ENCODE measurements at places on chromosomes 6 and 20.
A peak's percentile ranks its signal among the peaks of the same experiment; 100 is the strongest.

DNA sequence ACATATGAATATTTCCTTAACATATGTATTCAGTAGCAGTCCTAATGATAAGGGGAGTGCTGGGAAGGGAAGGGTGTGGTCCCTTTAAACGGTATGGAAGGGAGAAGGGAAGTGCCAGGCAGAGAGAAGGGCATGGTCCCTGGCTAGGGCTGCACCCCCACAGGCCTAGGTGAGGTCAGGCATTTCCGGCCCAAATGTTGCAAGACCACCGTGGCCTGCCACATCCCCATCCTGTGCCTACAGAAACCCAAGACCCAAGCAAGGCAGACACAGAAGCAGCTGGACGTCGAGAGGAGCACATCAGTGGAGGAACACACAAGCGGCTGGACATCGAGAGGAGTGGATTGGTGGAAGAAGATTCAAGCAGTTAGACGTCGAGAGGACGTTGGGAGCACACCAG lies 5.9 kb downstream of the RRAGD start:
- no peak for DNase-seq

- DNase-seq, result no peak
Observed at GRCh38 chr6:164417537-164418261, 891.7 kb downstream of the C6orf118 start.

GRCh38 chr6:132143258-132143657 lies 192.1 kb upstream of the CCN2 start:
- no peak for DNase-seq

DNA sequence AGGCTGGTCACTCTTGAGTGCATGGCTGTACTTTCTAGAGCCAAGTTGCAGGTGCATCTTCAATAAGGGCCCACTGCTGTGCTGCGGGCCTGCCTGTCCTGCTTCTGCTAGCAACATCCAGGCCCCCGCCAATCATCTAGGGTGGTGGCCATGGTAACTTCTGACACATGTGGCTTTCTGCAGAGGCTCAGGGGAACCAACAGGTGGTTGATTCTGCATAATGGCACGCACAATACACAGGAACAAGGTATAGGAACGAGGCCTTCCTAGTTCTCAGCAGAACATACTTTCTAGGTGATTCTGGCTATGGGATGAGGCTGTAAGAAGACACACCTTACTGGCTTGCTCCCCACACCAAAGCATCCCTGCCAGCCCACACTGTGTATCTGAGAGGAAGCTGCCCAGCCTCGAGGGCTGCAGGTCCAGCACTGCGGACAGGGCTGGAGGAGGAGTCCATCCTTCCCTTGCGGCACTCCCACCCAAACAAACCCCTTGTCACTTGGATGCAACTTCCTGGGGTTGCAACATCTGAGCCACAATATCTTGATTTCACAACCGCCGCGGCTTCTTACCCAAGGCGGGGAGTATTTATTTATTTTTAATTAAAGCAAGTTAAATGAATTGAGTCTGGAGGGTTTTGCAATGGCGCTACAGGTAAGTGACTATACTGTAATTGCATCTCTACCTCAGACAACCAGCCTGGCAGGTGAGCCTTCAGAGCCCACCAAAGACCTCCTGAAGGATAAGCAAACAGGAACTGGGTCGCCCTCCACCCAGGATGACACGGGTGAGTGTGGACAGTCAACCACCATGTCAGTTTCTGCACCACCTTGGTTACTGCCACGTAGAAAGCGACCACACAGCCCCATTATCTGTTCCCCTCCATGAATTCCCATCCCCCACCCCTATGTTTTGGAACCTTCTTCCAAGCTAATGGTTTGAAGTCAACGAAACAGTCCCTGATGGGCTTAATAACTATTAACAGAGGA lies 49.6 kb downstream of the SULF2 start:
- DNase-seq, result peak; percentile 95

- no peak for DNase-seq
Observed at GRCh38 chr6:18481870-18482269, 94.7 kb downstream of the RNF144B start.

- DNase-seq, result no peak
Observed at GRCh38 chr6:37373822-37374471, 20.2 kb downstream of the RNF8 start.

DNA sequence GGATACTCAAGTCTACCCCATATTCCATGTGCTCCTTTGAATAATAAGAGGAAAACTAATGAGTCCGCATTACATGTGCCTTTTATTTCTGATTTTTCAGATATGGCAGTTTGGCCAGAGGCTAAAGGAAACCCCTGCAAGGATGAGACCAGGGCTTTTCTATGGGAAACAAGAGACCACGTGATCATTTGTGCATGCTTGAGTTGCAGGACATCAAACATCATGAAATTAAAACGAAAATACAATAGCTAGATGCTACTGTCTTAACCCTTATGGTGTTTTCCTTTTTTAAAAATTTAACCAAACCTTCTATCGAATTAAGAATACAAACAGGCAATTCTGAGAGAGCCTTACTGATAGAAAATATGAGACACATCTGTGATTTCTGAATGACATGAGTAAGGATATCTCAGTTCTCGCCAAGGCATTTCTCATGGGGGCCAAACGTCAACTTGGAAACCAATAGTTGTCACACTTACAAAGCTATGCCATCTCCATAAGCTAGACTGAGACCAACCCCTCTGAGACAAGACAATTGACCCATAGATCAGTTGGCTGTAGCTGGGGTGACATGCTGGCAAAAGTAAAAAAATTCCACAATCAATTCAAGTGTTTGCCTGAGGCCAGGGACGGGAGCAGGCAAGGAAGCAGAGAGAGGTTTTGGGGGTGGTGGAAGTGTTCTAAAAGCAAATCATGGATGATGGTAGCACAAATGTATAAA lies 52.8 kb downstream of the RIPOR2 start:
- DNase-seq, result no peak

DNA sequence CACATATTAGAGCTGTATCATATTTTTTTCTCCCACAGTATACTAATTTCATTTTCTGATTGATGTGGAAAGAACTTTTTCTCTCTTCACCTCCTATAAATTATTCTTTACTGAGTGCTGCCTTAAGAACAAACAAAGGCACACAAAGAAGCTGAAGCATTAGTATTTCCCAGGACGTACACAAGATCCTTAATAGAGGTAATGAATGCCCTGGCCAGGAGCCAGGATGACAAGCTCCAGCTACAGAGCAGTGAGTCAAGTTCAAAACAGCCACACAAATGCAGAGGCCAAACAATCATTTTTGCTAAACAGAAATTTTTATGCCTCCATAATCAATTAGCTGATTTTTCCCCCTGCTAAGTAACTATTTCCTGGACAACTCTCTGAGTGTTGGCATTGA lies 639.6 kb downstream of the EPHA7 start:
- no peak for DNase-seq

- no peak for DNase-seq
Observed at GRCh38 chr6:14081126-14081525, 36.4 kb upstream of the CD83 start.

GRCh38 chr20:62234339-62234738 lies 4.0 kb upstream of the OSBPL2 start:
- no peak for DNase-seq

- DNase-seq, result no peak
Observed at GRCh38 chr6:117911660-117912059, 4.6 kb downstream of the SLC35F1 start.

DNA sequence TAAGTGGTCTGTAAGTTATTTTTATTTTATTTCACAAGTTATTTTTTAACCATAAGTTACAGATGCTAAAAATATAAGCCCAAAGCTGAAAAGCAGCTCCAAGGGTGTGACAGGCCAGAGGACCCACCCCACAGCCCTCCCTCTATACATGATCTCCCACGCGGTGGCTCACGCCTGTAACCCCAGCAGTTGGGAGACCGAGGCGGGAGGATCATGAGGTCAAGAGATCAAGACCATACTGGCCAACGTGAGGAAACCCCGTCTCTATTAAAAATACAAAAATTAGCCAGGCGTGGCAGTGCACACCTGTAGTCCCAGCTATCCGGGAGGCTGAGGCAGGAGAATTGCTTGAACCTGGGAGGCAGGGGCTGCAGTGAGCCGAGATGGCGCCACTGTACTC lies 32.2 kb downstream of the COL11A2 start:
- no peak for DNase-seq

- DNase-seq, result no peak
Observed at GRCh38 chr6:23031986-23032385, 462.6 kb downstream of the HDGFL1 start.

DNA sequence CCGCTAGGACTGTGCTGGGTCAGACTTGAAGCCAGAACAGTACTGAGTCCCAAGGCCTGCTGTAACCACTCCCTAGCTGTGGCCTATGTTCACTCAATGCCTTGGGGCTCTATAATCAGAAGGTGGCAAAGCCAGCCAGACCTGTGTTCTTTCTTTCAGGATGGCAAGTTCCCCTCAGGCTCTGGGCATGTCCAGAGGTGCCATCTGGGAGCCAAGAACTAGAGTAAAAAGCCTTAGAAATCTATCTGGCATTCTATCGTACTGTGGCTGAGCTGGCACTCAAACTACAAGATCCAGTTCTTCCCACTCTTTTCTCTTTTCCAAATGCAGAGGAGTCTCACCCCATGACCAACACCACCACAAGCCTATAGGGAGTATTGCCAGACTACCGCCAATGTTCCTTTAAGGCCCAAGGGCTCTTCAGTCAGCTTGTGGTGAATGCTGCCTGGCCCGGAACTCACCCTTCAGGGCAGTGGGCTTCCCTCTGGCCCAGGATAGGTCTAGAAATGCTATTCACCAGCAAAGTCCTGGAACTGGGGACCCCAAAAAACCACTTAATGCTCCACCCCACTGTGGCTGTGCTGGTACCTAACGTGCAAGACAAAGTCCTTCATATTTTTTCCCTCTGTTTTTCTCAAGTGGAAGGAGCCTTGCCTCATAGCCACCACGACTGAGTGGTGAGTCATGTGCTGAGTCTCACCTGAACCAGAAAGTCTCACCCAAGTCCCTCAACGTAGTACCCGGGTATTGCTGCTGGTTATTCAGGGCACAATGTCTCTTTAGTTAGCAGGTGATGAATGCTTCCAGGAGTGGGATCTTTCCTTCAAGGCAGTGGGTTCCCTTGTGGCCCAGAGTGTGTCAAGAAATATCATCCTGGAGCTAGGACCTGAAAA lies 8.6 kb upstream of the SIRPB2 start:
- no peak for DNase-seq

GRCh38 chr6:33944686-33945411 lies 141.0 kb upstream of the MLN start:
- DNase-seq, result no peak

GRCh38 chr6:25694366-25694765 lies 42.4 kb downstream of the SCGN start:
- no peak for DNase-seq

DNA sequence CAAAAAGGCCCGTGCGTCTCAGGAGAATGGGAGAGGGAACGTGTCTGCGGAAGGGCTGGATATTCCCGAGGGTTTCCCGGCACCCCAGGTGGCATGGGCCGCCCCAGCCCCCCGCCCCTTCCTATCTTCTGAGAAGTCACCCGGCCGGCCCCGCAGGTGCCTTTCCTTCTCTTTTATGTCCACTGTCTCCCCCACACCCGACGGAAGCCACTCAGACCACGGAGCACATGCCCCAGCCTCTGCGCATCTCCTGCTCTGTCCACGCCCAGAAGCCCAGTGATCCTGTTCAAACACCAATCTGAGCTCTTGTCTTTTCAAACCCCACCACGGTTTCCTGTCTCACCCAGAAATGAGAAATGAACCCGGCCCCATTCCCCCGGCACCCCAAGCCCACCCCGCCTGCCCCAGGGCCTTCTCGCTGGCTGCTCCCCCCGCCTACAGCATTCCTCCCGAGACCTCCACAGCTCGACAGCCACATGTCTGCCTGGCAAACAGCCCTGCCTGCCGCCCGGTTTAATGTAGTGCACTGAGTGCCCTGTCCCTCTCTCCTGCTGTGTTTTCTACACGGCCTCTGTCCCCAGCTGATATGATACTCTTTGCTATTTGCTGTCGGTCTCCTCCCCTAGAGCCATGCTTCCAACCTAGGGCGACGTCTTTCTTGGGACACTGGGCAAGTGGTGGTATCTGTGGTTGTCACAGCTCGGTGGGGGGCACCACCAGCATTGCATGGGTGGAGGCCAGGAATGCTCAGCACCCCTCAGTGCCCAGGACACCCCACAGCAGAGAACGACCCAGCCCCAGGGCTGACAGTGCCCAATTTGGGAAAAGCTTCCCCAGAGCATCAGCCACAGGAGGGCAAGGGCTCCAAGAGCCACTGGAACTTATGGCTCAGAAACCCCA lies 182.7 kb downstream of the TAF4 start:
- DNase-seq, result no peak

DNA sequence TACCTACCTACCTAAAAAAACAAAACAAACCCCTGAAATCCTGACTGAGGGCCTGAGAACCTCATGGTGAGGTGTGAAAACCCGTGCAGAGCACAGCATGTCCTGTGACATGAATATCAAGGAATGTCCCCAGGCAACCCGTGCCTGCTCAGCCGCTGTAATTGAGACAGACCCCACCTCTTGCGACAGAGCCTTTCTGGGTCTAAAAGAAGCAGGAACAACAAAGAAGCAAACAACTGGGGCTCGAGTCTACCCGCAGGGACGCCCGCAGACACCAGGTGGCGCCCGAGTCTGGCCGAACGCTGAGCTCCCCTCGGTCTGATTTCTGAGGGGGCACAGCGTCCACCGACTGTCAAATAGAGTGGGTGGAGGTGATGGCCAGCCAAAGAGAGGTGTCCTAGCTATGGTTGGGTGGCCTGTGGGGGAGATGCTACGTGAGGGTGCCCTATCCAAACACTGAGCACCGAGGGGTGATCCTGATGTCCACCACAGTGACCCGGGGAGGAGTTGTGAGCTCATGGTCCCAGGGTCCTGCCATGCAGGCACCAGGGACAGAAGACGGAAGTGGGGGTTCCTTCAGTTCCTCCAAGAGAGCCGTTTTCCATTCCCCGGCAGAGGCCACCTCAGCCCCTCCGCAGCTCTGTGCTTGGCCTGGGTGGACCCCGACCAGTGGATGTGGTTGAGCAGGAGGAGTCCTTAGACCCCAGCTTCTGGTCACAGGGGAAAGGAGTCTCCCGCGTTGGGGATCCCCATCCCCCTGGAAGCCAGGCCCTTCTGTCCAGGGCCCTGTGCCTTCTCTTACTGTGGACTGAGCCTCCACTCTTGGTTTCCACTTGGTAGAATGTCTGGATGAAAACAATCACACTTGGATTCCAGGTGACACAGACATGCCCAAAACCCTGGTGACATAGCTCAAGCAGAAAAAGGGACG lies 268.2 kb downstream of the CDC5L start:
- DNase-seq, result peak; percentile 81

- peak; percentile 55 for DNase-seq
Observed at GRCh38 chr6:136303516-136303915, 13.9 kb upstream of the BCLAF1 start.

GRCh38 chr6:56909115-56909907 lies 45.6 kb upstream of the BEND6 start:
- DNase-seq, result no peak
